ENCODE measurements at places on chromosomes 2 and 18.

- DNase-seq: no peak
Observed at GRCh38 chr18:74012954-74013630, 134.5 kb downstream of the FBXO15 start.

DNA sequence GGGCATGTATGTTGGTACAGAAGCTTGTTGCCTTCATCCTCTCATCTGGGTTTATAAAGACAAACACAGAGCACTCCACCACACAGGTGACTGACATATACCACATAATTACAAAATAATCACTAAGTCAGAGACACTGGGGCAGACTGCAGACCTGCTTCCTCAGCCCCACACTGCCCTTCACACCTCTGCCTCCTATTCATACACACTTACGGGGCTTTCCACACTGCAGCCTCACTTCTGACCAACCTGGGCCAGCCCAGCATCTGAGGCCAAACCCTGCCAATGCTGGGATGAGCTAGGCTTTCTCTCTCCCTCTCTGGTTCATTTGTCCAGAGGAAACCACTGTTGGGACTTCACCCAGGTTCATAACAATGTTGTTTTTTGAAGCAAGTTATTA is 4.5 kb downstream of the EMX1 start:
- no peak for DNase-seq

GRCh38 chr18:5884375-5884774 is 10.9 kb downstream of the TMEM200C start:
- no peak for DNase-seq

- DNase-seq: no peak
Observed at GRCh38 chr2:222706616-222707015, 35.2 kb downstream of the MOGAT1 start.

DNA sequence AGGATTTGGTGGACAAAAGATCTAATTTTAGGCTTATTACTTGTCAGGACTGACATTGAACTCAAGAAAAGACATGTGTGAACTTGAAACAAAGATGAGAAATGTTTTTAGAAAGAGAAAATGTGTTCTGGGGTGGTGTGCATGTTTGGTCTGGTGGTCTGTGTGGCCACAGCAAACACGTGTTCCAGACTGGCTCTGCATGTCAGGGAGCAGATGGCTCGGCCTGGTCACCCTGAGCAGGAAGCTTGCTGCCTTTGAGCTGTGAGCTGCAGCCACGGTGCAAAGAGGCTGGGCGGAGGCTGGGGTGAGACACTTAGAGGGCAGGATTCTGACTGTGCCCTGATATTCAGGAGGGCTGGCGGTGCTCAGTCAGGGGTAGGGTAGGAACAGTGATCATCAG is 186.1 kb downstream of the CTIF start:
- DNase-seq: no peak

DNA sequence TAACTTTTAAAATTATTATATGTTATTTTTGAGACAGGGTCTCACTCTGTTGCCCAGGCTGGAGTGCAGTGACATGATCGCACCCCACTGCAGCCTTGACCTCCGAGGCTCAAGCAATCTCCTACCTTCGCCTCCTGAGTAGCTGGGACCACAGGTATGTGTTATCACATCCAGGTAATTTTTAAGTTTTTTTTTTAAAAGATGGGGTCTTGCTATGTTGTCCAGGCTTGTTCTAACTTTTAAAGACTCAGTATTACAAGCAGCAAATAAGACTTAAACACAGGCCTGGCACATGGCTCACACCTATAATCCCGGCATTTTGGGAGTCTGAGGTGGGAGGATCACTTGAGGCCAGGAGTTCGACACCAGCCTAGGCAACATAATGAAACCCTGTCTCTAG is 101.2 kb downstream of the ASXL2 start:
- DNase-seq: no peak

DNA sequence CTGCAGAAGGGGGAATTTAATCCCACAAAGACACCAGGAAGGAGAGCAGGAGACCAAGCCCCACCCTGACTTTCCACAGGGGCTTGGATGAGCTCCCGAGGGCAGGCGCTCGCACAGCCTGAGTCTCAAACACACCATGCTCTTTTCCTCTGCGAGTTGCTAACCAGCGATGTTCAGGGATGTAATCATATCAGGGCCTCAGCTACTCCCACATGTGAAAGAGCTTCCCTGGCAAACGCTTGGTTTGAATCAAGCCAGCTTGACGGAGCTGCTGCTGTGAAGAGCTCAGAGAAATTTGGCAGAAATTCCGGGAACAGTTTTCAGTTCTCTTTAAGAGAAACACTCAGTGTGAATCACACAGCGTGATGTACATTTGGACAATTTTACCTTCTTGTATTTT is 385.8 kb downstream of the GALR1 start:
- no peak for DNase-seq

DNA sequence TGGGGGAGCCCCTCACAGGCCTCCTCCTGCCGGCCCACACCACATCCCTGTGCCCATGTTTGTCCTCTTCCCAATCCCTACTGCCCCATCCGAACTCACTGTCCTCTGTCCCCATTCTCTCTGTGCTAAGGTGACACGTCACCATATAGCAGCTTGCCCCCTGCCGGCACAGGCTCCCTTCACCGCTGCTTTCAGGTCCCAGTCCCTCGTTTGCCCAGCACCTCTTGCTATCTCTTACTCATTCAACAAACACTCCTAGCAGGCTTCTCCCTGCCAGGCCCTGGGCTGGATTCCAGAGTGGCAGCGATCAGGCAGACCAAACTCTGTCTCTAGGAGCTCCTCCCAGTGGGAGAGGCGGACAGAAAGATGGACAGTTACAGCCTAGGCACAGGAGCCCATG is 74.3 kb downstream of the TFCP2L1 start:
- DNase-seq: no peak

GRCh38 chr2:101580528-101580927 is 105.6 kb upstream of the RFX8 start:
- DNase-seq: no peak

DNA sequence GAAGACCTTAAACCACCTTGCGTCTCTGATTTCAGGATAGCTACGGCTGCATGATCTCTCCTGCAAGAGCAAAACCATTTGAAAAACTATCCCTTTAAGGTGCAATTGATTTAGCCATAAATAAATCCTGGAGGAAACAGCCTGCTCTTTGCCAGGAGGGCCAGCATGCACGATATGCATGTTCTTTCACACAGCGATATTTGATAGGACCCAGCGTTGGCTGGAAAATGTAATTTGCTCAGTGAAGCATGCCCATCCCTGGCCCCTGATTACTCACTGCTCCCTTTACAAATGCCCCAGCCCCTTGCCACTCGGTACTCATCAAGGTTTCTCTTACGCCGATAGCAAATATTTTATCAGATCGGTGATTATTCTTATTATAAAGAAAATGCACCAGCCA is 315.4 kb downstream of the CDH2 start:
- DNase-seq: no peak

GRCh38 chr2:188973641-188974040 is 532 bp upstream of the COL3A1 start:
- no peak for DNase-seq

DNA sequence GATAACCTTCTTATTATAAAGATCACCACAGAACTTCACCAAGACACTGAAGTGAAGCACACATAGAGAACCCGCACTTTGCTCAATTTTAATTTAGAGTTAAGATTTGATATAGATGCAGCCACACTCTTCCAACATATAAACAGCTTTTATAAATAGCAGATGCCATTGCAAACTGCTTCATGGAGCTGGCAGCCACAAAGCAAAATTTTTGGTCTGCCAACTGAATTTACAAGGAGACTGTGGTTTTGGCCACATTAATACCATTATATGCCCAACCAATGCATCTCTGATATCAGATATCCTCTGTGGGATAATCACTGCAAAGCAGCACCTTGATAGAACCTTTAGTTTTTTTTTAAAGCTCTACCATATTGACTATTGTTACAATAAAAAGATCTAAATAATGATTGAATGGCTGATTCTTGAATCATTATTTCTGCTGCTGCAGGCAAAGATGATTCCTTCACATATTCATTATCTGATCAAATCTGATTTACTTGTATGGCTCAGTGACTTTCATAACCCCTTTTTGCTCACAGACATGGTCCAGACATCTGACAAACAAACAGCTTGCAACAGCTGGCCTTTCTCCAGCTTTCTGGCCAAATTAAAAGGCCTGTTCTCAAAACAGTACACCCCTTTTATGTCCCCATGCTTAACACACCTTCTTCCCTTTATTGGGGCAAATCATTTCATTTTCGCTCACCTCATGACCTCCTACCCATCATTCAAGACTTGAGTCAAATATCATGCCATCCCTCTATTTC is 88.4 kb downstream of the METTL4 start:
- DNase-seq: no peak

DNA sequence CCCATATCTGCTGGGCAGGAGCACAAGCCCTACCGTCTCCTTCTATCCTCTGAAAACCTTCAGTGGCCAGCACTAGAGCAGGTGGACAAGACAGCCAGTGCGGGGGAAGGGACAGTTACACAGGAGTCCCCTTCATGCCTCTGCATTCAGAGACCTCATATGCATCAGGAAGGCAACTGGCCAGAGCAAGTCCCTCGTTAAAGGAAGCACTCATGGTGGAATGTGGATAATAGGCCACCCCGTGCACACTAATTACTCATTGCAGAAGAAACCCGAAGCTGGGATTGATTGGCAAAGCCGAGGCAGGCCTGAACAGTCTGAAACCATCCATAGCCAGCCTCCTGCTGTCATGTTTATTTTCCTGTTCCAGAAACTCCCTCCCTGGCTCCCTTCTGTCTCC is 11.2 kb downstream of the KIAA2012 start:
- no peak for DNase-seq

- no peak for DNase-seq
Observed at GRCh38 chr2:28587526-28588291, 91.8 kb downstream of the PLB1 start.

DNA sequence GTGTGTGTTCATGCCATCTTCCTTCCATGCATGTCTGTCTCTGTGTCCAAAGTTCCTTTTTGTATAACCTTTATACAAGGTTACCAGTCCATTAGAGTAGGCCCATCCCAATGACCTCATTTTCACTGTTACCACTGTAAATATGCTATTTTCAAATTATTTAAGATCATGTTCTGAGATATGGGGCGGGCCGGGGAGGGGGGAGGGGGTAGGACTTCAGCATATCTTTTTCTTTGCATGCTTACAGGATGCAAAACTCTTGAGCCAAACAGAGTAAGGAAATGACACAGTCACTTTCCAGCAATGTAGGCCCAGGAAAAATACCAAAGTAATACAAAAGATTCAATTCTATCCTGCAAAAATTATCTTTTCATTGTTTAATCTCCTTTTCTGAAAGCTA is 124.1 kb upstream of the HNRNPA3 start:
- DNase-seq: no peak

DNA sequence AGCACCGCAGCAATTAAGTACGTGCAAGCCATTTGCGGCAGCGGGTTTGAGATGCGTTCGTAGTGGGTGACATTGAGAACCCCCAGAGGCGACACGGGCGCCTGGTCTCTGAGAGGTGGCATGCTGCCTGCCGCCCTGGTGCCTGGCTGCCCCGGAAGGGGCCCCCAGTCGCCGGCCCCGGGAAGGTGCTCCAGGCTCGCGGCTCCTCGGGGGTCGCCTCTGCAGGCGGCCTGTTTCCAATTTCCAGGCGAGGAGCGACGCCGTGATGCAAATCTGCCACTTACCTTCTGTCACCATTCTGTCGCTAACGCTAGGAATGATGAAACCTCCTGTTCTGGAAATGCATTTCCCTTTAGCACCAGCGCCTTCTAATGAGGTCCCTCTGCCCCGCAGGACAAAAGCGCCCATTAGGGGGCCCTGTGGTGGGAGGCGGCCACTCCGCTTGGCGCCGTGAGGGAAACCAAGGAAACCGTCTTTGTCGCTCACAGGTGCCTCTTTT is 13.0 kb downstream of the KIF5C start:
- DNase-seq: no peak

GRCh38 chr18:42906761-42907160 is 208.7 kb downstream of the RIT2 start:
- DNase-seq: no peak

- no peak for DNase-seq
Observed at GRCh38 chr2:230319211-230319862, 7.7 kb upstream of the SP140L start.

DNA sequence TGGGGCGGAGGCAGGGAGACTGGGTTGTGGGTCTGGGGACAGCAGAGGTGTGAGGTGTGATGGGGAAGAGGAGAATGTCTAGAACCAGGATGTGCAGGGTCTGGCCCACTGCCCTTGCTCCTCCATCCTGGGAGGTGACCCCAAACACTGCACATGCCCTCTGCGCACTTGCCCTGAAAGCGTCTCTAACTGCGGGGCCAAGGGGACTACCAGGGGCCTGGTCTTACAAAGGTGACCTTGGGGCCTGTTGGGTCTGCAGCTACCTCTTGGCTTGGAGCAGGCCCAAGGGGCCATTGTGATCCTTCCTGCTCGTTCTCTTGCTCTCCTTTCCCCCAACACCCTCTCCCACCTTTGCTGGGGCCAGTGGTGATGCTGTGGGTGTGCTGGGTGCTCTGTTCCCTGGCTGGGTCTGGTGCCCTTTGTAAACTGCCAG is 48.0 kb upstream of the FAHD2A start:
- DNase-seq: peak; percentile 12

- DNase-seq: no peak
Observed at GRCh38 chr18:39647627-39648534, 2082.3 kb upstream of the CELF4 start.

DNA sequence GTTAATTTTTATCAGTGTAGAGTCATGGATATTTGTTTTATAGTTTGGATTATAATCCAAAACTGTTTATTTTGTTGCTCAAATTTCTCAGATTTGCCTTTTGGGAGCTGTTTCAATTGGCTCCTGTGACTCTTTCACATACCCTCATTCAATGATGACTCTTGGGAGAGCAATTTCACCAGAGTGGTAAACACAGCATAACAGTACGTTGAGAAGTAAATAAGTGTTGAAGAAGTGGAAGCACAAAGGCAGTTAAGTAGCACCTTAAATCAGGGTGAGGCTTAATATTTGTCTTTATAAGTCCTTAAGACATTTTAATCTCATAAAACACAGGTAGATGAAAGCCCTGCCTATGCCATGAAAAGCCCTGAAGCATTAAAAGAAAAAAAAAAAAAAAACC is 17.1 kb upstream of the SLC39A10 start:
- DNase-seq: no peak

GRCh38 chr2:238596571-238597551 is 170.1 kb downstream of the ASB1 start:
- peak; percentile 40 for DNase-seq

GRCh38 chr18:69978732-69979715 is 31.4 kb upstream of the CD226 start:
- DNase-seq: no peak

- DNase-seq: no peak
Observed at GRCh38 chr2:100036026-100036425, 106.4 kb downstream of the AFF3 start.

GRCh38 chr18:9516437-9517064 is 41.2 kb downstream of the RALBP1 start:
- no peak for DNase-seq

DNA sequence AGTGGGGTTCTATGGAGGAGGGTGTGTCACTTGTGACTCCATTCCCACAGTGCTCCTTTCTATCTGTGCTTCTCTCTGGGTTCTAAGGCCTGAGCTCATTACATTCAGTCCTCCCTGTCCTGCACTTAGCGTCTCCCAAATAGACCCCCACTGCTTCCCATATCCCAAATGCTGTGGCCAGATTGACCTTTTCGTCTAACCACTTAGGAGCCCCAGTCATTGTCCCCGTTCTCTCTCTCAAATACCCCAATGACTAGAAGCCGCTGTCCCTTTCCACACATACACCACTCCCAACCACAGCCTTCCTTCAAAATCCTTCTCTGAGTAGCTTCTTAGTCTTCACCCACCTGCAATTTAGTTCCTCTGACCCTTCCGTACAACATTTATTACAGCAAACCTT is 146.5 kb downstream of the TRIM43 start:
- no peak for DNase-seq
